Stimulated activated CD4-positive, alpha-beta T cell treated with anti-CD3 and anti-CD28 coated beads, Interleukin-2, amount 100 ng/mL, for 24 hours (primary cell): ENCODE measurements at places on chromosomes 12 and 14.

GRCh38 chr12:107607464-107608392 lies 77.9 kb upstream of the PWP1 start:
- peak; percentile 87 for DNase-seq

- DNase-seq = no peak
These were observed 17.7 kb upstream of the CALM1 start for GRCh38 chr14:90379106-90379505.

- no peak for DNase-seq
These were observed 323.5 kb downstream of the DAD1 start for GRCh38 chr14:22265319-22266141.

DNA sequence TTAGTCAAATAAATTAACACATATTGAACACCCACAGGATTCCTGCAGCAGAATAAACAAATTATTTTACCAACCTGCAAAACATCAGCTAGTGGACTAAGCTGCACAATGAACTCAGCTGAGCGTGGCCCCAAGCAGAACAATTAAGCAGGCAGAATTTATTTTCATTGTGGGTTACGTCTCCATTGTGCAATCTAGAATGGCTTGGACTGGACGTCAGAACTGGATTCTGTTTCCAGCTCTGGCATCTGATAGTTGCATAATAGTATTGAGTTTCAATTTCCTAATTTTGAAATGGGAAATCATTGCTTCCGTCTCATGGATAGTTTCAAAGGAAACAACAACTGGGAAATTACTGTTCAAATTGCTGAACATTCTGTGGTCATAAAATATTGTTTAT lies 35.5 kb upstream of the RERG start:
- no peak for DNase-seq

DNA sequence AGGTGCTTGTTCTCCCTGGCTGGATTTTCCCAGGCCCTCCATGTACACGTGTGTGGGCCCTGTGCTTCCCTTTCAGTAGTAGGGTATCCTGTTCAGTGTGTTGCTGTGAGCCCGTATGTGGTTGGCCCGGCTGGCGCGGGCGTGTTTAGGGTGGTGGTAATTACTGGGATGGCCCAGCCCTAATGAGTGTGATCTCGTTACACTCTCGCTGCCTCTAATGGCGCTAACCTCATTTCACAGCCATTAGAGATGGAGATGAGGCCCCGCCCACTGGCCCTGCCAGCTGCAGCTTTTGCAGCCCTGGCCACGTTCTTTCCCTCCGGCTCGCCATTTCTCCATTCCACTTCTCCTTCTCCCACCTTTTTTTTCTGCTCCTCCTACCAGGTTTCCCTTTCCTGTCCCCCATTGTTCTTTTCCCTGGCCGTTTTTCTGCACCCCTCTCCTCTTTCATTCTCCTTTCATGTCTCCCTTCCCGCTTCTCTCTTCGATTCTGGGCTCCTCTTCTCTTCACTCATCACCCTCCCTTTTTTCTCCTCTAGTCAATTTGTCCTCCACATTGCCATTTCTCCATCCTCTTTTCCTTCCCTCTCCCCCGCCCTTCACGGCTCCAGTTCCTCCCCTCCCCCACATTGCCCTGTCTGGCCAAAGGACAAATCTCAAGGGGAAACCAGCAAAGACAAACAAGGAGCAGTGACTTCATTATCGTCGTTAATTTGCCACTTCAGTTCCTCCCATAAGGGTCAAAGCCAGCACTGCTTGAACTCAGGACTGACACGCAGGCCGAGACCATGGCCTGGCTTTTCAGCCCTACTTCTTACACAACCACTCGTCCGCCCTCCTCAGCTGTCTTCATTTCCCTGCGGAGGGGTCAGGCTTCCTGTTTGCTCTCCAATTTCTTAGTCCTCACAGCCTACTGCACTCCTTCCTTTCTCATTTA lies 6.8 kb downstream of the ZFHX2 start:
- no peak for DNase-seq

DNA sequence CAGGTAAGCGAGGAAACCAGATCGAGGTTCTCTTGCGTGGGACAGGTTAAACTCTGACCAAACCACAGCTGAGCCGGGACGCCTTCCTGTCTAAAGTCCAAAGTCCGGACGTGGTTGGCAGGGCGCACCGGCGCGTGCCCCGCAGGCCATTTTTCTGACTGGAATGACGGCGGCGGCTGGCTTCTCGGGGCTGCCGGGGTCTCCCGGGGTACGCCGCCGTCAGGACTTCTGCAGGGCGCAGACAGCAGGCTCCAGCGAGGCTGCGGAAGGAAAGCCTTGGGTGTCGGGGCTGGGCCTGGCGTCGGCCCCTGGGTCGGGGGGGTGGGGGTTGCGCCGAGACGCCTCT lies 32.8 kb downstream of the MIA2 start:
- no peak for DNase-seq

GRCh38 chr14:24329736-24330135 lies 5.1 kb downstream of the ADCY4 start:
- DNase-seq = no peak

DNA sequence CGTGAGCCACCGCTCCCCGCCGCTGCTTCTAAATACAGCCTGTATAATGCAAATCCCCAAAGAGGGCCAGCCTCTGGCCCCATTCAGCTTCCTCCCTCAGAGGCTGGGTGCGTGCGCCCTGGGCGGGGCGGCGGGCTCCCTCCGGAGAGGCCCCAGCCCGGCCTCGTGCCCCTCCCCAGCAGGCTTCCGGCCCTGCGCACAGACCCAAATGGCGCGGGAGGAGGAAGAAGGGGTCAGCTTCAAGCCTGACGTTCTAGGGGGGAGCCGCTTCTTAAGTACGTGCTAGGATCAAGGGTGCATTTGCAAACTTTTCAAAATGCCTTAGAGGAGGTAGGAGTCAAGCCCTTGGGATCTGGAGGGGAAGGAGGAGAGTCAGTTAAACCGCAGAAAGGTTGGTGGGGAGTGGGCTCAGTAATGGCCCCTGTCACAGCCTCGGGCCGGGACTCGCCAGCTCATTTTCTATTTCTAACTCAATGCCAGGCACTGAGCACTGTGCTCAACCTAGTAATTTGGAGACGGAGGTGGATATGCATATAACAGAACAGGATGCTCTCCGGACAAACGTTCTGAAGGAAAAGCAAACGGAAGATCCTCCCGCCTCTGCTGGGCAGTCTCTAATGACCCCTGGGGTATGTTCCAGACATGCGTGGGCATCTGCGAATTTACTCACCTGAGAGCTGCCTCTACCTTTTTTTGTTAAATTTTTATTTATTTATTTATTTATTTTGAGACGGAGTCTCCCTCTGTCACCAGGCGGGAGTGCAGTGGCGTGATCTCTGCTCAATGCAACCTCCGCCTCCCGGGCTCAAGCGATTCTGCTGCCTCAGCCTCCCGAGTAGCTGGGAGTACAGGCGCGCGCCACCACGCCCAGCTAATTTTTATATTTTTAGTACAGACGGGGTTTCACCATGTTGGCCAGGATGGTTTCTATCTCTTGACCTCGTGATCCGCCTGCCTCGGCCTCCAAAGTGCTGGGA lies 32.3 kb downstream of the NINJ2 start:
- peak; percentile 77 for DNase-seq

- DNase-seq = no peak
These were observed 93.9 kb upstream of the ABCD2 start for GRCh38 chr12:39713552-39713951.

DNA sequence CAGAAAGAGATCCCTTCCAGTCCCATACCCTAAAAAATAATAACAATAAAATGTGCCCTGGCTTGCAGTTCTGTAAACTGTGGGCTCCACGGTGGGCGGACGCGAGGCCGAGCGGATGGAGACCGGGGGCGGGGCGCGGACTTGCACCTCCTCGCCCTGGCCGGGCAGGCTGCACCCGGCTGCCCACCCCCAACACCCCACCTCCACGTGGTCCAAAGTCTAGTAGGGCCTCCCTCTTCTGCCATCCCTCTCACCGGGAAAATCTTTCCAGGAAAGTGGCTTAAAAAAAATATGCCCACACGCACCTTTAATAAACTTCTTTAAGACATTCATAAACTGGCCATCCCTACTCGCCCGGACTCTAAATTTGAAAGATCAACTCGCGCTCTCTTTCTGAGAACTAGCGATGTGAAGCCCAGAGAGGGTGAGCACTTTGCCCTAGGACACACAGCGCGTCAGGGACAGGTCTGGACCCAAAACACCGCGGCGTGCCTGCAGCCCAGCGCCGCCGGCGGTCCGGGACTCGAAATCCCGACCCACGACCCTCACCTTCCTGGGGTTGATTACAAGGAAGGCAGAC lies 1.9 kb upstream of the BCL11B start:
- peak; percentile 65 for DNase-seq

DNA sequence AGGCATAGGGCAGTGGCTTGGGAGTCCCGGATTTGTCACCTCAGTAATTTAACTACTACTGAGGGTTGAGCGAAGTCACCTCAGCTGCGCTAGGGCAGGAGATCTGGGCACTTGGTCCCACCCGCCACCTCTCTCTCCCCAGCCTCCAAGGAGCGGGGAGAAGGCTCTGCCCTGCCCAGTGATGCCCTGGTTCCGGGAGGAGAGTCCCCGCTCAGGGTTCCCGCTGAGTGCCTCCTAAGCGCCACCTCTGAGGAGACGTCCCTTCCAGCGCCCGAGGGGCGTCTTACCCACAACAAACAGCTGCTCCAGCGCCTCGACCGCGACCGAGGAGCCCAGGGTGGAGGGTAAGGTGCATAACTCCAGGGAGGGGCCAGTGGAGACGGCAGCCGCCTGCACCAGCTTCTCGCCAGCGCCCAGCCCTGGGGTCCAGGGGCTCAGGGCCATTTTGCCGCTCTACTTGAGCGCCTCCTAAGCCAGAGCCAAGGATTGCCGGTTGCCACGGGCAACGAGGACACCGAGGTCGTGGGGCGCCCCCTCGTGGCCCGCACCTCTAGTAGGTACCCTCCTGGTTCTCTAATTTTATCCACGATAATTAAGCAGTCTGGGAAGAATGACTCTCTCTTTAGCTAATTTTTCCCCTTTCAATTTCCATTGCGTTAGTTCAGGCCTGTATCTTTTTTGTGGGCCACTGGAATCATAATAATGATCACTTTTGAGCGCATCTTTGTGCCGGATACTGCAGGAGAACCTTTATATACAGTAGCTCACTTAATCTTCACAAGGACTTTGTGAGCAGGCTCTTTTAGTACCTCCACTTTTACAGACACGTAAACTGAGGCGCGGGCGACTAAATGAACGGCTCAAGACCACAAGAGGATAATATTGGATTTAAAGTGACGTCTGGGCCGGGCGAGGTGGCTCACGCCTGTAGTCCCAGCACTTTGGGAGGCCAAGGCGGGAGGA lies at the start of gene CCDC175:
CCDC175 (minus strand) TSS at position 481 of the 963 bp plus-strand sequence; CDS start at position 444, 37 bp downstream.
- DNase-seq = peak; percentile 91

- no peak for DNase-seq
These were observed 108.7 kb upstream of the MAP1LC3B2 start for GRCh38 chr12:116450406-116450910.
